ENCODE measurements at places on chromosomes 6 and 20.

GRCh38 chr6:153172815-153173214 is 41.7 kb upstream of the RGS17 start:
- DNase-seq = no peak

GRCh38 chr6:44560458-44561059 is 173.1 kb downstream of the CDC5L start:
- DNase-seq = peak; percentile 60

DNA sequence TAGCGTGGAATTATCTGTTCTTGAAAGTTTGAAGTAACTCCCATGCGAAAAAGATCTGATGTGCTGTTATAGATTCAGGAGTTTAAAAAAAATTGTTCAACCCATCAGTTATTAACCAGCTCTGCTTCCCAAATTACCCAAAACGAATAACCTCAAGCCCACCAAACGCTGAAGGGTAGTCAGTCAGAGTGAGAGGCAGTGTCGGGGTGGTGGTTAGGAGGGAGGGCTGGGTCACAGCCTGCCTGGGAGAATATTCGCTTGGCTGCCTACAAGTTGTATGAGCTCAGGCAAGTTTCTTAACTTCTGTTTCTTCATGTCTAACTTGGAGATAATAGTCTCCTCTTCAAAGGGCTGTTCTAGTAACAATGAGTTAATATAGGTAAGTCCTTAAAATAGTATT is 114.6 kb downstream of the JPH2 start:
- DNase-seq = no peak

GRCh38 chr6:454148-454991 is 62.8 kb downstream of the IRF4 start:
- no peak for DNase-seq

GRCh38 chr20:23187751-23188150 is 101.6 kb upstream of the CD93 start:
- DNase-seq = no peak

DNA sequence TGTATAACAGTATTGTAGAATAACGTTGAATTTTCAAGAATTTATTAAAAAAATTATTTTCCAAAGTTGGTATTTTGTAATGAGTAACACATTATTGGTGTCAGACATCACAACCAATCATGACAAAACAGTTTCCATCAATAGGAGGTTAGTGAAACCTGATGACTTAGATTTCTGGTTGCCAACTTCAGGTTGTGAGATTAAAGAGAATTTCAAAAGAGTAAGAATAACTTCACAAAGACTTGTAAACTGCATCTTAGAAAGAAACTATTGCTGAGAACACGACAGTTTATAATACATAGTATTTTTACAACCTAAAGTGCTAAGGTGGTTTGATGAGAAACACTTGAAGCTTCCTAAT is 159.2 kb upstream of the ARG1 start:
- DNase-seq = no peak

DNA sequence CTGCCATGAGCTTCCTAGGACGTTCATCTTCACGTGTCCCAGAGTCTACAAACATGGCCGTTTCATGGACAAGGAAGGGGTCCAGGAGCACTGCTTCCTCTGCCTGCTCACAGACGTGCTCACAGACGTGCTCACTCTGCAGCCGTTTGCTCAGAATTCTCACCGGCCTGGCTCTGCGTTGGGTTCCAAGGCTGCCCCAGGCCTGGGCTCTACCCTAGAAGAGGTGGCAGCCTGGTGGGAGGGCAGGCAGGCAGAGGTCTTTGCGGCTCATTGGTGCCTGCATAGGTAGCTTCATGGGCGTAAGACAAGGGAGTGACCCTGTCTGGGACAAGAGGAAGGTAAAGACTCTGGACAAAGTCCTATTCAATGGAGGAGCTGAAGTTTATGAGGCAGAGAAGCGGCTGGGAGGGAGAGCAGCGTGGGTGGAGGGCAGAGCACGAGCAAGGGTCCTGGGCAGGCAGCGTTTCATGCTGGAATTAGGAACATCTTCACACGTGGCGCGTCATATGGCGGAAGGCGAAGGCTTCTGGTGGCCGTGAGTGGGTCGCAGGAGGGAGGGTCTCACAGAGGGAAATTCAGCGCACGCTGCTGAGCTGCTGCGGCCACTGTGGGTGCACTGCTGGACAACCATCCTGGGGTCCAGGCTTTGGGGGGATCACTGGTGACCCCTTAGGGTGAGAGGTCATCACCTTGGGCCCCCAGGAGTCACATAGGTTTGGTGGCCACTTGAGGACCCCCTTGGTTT is 138.2 kb downstream of the PHACTR3 start:
- no peak for DNase-seq

DNA sequence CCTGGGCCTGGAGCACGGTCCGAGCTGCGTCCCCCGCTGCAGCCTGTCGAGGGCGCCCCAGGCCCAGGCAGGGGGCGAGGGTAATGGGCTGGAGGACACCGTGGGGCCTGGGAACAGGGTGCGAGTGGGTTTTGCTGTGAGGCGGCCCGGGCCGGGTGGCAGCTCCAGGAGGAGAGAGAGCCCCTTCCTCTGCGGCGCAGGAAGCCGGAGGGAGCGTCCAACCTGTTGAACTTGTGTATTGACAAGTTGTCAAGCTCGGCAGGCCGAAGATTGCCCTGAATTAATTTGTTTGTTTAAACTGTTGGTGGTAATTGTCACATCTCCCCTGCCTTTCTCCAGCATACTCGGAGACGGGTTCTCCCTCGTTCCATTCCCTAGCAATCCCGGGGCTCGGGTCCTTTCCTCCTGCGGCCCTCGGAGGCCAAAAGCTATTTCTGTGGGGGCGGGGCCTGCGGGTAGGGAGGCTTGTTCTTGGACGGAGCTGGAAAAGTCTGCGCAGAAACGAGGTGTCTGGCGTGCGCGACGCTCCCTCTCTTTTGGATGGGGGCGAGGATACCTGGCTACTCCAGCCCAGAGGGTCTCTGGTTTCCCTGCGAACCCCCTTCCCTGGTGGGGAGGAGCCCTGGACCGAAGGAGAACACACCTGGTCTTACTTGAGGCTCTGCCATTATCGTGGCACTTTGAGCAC is 9.9 kb downstream of the NR2E1 start:
- no peak for DNase-seq

DNA sequence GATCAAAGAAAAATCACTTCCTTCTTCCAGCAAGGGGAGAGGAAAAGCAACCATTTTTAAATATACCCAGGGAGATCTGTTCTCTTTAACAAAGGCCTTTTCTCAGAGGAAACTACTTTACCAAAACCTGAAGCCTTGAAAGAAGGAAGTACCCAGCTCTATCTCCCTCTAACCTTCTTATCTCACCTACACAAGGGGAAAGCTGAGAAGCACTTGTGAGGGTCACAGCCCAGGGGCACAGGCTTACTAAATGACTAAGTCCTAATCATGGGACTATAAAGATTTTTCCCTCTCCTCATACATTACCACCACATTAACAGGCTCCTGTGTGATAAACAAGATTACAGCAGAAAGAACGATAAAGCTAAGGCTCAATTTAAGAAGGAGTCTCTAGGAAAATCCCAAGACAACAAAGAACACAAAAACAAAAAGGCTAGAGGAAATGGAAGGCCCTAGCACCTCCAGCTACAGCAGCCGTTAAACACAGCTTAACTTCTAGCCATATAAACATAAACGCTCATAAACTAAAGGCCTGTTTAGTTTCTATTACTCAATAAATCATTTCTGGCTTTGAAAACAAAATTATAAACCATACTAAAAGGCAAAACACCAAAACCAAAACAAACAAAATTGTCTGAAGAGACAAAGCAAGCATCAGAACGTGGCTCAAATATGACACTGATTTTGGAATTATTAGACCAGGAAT is 284.9 kb upstream of the ECI2 start:
- DNase-seq = no peak

GRCh38 chr6:154202339-154202738 is 154.3 kb downstream of the IPCEF1 start:
- no peak for DNase-seq

DNA sequence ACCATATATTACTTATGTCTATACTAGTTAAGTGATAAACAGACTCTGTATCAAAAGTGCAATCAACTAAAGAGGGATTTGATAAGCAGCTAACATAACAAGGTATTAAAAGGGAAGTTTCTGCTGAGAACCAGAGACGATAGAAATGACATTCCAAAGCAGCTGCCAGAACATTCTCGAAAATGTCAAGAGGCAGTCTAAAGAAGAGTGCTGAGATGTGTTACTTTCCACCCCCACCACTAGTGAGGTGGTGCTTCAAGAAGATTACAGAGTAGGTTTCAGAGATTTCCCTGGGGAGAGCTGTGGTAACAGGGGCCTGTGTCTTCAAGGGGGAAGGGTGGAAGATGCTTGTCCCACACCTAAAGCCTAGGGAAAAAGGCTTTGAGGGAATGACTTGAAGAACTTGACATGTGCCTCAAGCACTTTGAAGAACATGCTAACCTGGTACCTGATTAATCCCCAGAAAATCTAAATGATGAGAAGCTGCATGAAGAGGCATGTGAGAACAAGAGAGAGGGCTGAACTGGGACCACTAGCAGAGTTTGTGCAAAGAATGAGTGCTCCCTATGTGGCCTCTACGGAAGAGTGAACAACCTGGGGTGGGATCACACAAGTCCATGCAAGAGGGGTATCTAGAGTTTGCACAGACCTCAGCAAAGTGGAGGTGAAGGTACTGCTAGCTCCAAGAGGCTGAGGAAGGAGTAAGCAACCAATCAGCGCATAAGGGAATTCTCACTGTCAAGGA is 5.0 kb downstream of the FAM184A start:
- DNase-seq = peak; percentile 4

- no peak for DNase-seq
These were observed 122.8 kb downstream of the UST start for GRCh38 chr6:148869585-148869984.

- no peak for DNase-seq
These were observed 8.3 kb downstream of the CD24 start for GRCh38 chr6:106966229-106966628.

DNA sequence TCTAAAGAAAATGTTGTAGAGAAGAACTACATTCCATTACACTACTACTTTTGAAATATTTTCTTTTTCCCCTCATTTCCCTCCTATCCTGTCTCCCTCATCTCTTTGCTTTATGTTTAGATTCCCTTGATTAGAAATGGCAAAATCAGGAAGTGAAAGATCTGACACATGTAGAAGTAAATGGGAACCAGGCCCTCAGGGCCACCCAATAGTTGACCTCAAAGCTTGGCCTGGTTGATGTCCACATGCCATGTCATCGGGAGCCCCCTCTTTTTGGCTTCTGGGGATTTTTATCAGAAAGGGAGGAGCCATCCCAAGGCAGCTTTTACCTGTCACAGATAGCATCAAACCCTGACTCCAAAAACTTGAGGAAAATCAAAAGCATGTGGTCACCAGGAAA is 168.3 kb upstream of the ECI2 start:
- no peak for DNase-seq

DNA sequence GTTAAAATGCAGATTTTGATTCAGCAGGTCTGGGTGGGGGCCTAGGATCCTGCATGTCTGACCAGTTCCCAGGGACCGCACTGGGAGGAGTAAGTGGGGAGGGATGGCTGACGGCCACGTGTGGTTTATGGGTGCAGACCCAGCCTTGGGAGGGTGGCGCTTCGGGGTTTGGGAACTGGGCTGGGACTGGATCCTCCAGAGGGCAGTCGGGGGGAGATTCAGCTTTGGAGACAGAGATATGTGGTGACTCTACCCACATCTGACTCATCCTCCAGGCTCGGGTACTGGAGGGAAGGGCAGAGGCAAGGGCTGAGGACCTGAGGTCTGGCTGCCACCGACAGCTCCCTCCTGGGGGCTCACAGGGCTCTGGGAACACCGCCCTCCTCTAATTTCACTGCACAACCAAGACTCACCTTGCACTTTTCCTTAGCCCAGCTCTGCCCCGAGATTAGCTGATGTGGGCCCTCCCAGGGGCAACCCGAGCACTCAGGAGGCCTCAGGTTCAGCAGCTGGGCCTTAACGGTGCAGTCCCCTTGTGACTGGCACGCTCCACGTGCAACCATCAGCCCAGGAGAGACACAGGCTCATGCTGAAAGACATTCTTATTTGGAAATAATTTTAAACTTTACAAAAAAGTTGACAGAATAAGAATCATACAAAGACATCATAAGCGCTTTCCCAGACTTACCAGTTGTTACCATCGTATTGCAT is 172.8 kb upstream of the PMEPA1 start:
- peak; percentile 70 for DNase-seq

DNA sequence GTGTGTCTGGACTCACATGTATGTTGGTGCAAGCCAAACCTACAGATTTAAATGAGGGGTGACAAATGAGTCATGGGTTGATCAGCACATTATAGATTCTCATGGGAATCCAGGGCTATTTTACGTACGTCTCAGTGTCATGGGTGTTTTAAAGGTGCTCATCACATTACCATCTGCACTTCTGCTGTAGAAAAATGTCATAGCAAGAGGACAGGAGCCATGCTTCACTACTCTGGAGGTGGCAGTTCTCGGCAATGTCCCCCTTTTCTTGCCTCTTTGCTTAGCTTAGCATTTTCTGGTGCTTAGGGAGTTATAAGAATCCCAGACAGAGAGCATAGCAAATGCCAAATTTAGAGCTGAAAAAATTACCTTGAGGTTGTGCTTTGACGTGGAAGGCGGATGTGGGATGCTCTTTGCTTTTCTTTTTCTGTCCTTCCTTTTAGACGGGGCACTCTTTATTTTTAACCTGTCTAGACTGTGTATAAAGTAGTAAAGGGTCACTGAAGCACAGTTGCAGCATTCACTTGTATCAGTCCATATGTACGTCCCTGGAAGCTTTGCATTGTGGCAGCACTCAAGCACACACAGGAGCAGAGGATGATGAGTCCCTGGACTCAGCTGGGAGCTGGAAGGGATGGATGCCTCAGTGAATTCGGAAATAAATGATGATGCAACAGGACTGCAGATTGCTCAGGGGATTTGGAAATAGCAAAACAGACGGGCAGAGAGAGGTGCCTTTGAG is 139.7 kb downstream of the SYNDIG1 start:
- no peak for DNase-seq

GRCh38 chr6:3228771-3229565 is 1.5 kb upstream of the TUBB2B start:
- DNase-seq = no peak

- DNase-seq = peak; percentile 87
These were observed 26.1 kb upstream of the KCNB1 start for GRCh38 chr20:49508435-49509199.

- no peak for DNase-seq
These were observed 12.4 kb downstream of the SLC22A23 start for GRCh38 chr6:3444276-3445088.

- DNase-seq = no peak
These were observed 297.5 kb upstream of the FOXQ1 start for GRCh38 chr6:1014431-1014807.

GRCh38 chr6:18317850-18318249 is 53.5 kb upstream of the DEK start:
- no peak for DNase-seq

- DNase-seq = peak; percentile 15
These were observed 137.5 kb upstream of the SLC24A3 start for GRCh38 chr20:19074828-19075516.

GRCh38 chr6:139591075-139591865 is 216.8 kb upstream of the CITED2 start:
- no peak for DNase-seq

GRCh38 chr20:49516916-49517804 is 34.7 kb upstream of the KCNB1 start:
- no peak for DNase-seq

DNA sequence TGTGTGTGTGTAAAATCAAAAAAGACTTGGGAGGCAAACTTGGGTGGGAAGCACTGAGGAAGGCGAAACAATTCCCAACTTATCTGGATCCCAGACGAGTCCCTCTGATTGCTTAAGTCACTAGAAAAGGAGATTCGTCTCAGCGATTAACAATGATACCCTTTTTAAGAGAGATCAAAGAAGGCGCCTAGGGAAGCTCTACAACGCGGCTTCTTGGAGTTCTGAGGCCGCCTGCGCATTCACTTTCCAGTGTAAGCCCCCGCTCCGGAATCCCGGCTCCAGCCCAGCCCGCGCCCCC is 8.7 kb upstream of the TBX18 start:
- no peak for DNase-seq

GRCh38 chr6:37800703-37801604 is 18.6 kb upstream of the ZFAND3 start:
- DNase-seq = no peak

All from SJCRH30 (cell line).